Thyroid gland (tissue), 4 donors: ENCODE measurements at places on chromosomes 11 and 22.

DNA sequence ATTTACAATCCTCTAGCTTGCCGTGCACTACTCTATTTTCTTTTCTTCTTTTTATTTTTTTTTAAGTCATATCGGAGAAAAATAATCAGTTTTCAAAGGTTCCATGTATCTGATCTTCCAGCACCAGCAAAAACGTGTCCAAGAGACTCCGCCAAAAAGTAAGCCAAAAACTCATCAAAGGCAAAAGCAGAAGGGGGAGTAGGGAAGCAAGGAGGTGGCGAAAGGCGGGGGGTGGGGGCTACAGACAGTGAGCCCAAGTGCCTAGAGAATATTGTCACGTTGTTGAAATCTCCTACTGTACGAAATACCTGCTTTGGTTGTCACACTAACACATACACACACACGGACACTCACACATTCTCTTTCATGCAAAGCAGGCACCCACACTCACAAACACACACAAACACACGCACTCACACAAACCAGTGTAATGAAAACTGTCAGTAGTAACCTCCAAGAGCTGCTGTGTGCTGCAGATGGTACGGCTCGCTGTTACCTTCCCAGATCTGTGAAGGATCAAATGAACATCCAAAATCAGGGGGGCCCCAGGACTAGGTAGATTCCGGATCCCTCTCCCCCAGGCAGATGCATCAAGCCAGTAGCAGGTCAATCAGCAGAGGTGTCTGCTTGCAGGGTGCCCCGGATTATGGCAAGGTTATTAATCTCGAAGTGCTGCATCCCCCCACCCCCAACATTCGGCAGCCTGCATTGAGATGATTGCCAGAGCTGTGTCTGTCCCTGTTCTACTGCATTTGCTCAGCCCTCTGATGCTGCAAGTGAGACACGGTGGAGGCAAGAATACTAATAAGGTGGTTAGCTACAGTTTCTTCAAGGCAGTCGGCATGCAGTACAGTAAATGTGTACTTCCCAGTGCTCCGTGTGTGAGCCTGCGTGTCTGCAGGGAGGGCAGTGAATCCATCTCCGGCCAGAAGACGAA, at the start of gene LRRC4C:
Gene LRRC4C (minus strand): TSS at position 188 of the 937 bp plus-strand sequence.
- DNase-seq: peak; percentile 3

GRCh38 chr11:25625094-25625493, 706.8 kb upstream of the ANO3 start:
- no peak for DNase-seq

DNA sequence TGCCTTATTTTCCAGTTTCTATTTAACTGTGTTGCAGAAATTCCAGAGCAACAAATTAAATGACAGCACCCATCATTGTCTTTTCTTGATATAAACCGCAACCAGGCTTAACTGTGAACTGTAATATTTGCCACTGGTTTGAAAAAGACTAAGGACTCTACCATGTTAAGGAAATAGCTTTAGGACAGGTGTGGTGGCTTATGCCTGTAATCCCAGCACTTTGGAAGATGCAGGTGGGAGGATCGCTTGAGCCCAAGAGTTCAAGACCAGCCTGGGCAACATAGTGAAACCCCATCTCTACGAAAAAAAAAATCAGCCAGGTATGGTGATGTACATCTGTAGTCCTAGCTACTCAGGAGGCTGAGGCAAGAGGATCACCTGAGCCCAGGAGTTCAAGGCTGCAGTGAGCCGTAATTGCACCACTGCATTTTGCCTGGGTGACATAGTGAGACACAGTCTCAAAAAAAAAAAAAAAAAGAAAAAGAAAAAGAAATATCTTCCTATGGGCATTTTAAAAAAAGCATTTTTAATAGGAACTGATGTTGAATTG, 28.8 kb downstream of the HIRA start:
- DNase-seq: no peak

GRCh38 chr22:37179622-37180420, 8.2 kb downstream of the C1QTNF6 start:
- DNase-seq: no peak

DNA sequence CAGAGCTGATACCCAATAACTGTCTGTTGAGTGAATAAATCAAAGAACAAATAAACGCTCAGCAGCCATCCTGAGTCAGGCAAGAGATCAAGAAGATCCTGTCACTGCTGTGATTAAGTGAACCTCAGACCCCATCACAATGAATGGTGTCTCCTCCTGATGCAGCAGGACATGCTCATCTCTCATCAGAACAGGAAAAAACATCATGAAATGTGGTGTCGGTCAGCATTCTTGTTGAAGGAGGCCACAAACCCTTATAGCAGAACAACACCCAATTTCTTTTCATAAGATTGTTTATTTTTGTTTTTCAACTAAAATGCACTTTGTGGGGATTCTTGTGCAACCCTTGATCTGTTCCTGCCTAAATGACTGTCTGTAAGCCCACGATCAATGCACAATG, 60.3 kb downstream of the SYTL2 start:
- DNase-seq: no peak

- DNase-seq: no peak
Measured at GRCh38 chr22:29690476-29690875, 29.3 kb upstream of the CABP7 start.

GRCh38 chr11:130474637-130475400, 26.4 kb downstream of the ADAMTS15 start:
- no peak for DNase-seq

GRCh38 chr22:28017859-28018258, 98.8 kb upstream of the PITPNB start:
- DNase-seq: no peak

DNA sequence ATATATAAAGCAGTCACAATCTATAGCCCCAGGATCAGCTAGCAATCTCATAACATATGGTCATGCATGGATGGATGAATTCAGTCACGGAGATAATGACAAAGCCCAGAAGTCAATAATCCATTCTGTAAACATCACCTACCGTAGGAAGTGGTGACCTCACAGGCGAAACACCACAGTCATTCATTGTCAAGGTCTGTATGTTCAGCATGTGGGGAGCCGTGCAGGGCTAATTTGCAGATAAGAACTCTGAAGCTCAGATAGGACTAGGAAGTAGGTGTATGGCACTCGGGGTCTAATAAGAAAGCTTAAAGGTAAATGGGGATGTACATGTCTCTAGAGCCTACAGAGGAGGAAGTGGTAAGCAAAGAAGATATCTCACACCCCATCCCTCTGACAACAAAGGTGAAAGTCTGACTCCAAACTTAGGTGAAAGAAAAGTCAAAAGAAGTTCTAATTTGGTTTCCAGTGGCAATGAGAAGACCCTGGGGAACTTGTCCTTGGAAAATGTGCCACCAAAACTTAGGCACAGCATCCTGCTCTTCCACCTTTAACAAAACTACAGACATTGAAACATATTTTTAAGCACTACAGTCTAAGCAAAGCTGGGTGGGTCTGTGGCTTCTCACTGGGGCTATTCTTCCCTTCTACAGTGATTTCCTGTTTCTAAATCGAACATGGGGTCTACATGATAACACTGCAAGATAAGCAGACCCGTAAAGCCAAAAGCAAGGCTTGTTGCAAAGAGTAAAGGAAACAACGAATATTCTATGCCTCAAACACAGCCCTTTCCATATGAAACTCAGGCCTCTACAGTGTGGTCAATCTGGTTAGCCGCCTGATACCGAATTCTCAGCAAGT, 5.2 kb downstream of the CRTAM start:
- DNase-seq: no peak

GRCh38 chr11:86524620-86525352, 147.6 kb downstream of the ME3 start:
- DNase-seq: no peak

GRCh38 chr11:27864611-27865010, 164.4 kb upstream of the BDNF start:
- peak; percentile 26 for DNase-seq

GRCh38 chr22:44567846-44568493, 69.9 kb upstream of the RTL6 start:
- peak; percentile 51 for DNase-seq

- no peak for DNase-seq
Measured at GRCh38 chr22:32501836-32502752, 27.5 kb downstream of the FBXO7 start.

GRCh38 chr11:87022254-87022653, 15.5 kb upstream of the TMEM135 start:
- no peak for DNase-seq

- DNase-seq: no peak
Measured at GRCh38 chr11:97883086-97883485, 1137.7 kb upstream of the CNTN5 start.

DNA sequence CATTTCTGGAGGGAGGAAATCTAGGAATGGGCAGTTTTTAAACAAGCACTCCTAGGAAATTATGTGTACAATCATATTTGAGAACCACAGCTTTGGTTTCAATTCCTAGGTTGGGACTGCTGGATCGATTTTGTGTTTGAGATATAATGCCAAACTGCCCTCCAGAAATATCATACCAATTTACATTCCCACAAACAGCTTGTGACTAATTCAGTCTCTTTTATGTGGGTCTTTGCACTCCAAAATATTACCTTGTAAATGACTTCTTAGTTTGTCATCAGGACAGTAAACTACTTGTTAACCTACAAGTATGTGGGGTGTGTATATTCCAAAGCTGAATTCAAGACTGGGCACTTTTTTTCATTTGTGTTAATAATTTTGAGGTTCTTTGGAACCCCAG, 9.8 kb upstream of the BARX2 start:
- DNase-seq: no peak

GRCh38 chr11:77146261-77147035, 18.4 kb downstream of the MYO7A start:
- no peak for DNase-seq

DNA sequence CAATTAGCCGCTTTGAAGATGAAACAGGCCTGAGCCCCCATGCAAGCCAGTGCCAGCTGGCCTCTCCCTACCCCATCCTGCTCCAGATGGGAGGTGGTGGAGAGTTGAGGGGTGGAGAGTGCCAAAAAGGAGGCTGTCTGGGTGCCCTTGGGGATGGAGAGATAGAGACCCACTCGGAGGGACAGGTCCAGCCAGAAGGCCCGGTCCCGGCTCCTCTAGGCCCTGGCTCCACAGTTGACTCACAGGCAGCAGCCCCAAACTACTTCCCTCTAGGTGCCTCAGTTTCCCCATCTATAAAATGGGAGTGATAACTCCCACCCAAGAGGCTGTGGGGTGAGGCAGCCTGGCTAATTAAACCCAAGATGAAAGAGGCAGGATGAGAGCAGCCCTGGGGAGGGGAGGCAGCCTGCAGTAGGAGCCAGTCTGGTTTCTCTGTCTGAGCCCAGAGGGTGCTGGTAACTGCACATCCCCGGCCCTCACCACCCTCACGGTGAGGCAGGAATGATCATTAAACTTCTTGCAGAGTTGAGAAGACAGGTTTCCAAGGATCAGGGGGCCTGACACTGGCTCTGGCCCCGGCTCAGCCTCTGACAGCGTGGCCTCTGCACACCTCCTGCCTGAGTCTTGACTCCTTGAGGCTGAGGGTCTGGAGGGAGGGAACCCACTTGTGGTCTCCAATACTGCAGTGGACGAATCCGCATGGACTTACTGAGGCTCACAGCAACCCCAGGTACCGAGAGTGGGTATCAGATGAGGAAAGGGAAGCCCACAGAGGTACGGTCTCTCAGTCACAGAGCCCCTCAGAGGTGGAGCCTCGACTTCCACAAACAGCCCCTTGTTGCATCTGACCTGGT, 1.4 kb upstream of the AP5B1 start:
- no peak for DNase-seq

GRCh38 chr11:64790205-64791095, 12.1 kb upstream of the SF1 start:
- DNase-seq: no peak

- no peak for DNase-seq
Measured at GRCh38 chr11:116339306-116340098, 433.3 kb downstream of the BUD13 start.

- DNase-seq: no peak
Measured at GRCh38 chr22:27717094-27717493, 84.5 kb downstream of the MN1 start.

GRCh38 chr11:65115361-65116082, 2.0 kb downstream of the ZNHIT2 start:
- no peak for DNase-seq

- DNase-seq: no peak
Measured at GRCh38 chr11:115437902-115438575, 66.2 kb downstream of the CADM1 start.

DNA sequence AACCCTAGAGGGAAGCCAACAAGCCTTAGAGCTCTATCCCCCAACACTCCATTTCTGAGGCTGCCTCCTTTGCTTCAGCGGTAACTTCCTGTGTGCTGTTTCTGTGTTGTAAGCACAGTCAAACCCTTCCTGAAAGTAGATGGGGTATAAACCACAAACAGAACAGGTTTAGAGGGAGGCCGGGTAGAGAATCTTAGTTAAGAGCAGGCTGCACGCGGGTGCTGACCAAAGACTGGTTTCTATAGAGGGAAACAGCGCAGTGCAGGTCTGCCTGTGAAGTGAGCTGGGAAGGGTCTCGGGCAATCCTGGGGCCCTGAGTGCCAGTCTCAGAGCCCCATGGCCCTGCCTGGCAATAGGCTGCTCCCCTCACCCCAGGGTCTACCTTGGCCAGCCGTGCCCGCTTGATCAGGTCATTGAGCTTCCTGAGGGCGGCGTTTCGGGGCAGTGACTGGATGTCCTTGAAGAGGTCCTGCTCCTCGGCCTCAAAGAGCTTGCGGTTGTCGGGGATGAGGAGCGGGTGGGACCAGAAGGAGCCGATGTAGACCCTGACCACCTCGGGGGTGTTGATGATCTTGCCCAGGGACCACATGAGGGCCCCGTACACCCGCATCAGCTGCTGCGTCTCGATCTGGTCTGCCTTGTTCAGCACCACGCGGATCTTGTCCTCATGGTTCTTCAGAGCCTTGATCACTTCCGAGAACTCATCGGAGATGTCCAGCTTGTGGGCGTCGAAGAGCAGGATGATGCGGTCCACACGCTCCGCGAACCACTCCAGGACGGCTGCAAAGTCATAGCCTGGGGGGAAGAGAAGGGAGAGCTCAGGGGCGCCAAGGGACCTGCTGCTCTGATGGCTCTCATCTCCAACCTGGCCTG, 15.3 kb upstream of the CDC42BPG start:
- DNase-seq: no peak

DNA sequence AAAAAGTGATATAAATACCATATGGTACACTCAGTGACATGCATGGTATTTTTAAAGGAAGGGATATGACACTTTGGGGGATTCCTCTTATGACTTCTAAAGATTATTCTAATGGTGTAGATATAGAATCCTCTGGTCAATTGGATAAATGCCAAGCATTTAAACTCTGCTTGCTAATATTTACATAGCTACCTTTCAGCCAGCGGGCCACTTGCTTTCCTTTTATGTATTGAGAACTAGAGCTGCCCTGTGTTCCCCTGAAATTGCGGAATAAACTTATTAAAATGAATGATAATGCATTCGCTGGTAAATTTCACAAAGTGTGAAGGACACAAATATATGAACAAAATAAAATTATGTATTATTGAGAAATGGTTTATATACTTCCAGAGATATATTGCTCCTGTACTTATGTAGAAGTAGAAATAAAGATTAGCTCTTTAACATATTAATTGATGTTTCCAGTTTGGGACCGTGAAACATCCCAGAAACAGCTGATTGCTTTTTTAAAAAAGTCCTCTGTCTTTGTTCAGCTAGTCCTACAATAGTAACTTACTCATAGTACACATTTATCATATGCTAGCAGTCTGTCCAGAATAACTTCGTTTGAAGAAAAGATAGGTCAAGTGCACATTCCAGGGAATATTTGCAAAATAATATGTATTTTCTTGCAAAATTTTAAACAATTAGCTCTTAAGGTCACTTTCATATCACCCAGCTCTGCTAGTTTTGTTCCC, 40.1 kb upstream of the CARD18 start:
- no peak for DNase-seq
